Foreskin keratinocyte (primary cell): ENCODE measurements at places on chromosomes 12 and 14.

DNA sequence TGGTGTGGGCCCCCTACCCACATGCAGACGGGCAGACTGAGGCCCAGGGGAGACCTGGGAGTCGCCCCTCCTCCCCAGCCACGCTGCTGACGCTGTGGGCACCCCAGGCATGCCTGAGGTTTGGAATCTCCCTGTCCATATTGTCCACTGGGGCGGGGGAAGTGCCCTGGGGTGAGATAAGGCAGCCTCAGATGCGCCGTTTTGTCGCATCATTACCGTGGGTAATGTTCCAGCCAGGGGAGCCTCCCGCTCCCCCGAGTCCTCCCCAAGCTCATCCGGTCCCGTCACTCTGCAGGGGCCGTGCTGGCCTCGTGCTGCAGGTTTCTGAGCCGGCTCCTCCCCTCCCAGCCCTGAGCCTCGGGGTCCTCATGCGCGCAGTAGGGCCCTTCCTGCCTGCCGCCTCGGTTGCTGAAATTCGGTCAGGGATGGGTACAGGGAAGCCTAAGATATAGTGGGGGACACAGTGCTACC lies 11.4 kb downstream of the INF2 start:
- DNase-seq, result no peak

DNA sequence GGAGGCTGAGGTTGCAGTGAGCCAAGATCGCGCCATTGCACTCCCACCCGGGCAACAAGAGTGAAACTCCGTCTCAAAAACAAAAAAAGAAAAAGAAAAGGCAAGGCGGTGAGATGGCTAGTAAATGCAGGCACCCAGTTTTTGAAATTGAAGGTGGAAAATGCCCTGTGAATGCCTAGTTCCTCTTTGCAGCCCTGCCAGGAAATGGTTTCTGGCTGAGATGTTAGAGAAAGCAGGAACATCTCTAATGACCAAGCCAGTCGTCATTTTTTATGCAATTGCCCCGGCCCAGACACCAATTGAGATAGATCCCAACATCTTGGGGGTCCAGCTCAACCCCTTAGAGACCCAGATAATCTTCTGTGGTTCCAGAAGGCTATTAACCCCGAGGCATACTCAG lies 17.0 kb downstream of the SLC8A3 start:
- DNase-seq, result no peak

GRCh38 chr14:67650151-67650550 lies 24.3 kb downstream of the VTI1B start:
- DNase-seq, result no peak

GRCh38 chr12:98519257-98519907 lies 4.0 kb downstream of the TMPO start:
- DNase-seq, result no peak

DNA sequence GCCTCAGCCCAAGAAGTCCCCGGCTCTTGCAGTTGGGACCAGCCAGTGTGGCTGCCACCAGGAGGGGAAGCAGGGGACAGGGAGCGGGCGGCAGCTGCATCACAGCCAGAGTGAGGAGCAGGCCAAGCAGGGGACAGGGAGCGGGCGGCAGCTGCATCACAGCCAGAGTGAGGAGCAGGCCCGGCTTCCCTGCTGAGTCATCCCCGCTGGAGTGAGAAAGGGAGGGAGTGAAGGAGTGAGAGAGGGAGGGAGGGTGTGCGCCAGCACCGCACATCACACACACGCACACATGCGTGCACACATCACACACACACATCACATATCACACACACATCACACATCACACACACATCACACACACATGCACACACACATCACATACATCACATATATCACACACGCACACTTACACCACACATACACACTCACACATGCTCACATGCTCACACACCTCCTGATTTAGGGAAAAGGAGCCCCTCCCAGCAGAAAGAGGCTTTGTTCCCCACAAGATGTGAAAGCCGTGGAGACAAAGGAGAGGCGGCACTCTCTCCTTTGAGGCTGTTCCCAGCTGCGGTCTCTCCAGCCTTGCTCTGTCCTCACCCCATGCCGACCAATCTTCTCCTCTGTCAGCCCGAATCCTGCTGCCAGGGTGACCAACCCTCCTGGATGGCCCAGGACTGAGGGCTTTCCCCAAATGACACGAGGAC lies 16.7 kb upstream of the ZDHHC22 start:
- DNase-seq, result peak; percentile 41

- no peak for DNase-seq
Measured at GRCh38 chr12:19496219-19496878, 57.1 kb downstream of the AEBP2 start.

- no peak for DNase-seq
Measured at GRCh38 chr12:2118061-2118460, 65.3 kb downstream of the CACNA1C start.
